Hematopoietic multipotent progenitor cell treated with erythropoietin and hydrocortisone succinate and interleukin-3 and kit ligand, for 6 days (in vitro differentiated cells): ENCODE measurements at places on chromosomes 7 and 10.

GRCh38 chr10:58967551-58968388 lies 208.7 kb upstream of the PHYHIPL start:
- no peak for DNase-seq

GRCh38 chr10:72567421-72567820 lies 58.5 kb downstream of the MICU1 start:
- DNase-seq: no peak

GRCh38 chr7:127893547-127893946 lies 137.7 kb downstream of the LRRC4 start:
- peak; percentile 42 for DNase-seq

GRCh38 chr10:133278577-133279265 lies 2.1 kb upstream of the ADAM8 start:
- peak; percentile 94 for DNase-seq

GRCh38 chr10:30188556-30189237 lies 129.3 kb upstream of the JCAD start:
- DNase-seq: no peak

- no peak for DNase-seq
Measured at GRCh38 chr10:11176746-11177145, 159.1 kb downstream of the CELF2 start.

DNA sequence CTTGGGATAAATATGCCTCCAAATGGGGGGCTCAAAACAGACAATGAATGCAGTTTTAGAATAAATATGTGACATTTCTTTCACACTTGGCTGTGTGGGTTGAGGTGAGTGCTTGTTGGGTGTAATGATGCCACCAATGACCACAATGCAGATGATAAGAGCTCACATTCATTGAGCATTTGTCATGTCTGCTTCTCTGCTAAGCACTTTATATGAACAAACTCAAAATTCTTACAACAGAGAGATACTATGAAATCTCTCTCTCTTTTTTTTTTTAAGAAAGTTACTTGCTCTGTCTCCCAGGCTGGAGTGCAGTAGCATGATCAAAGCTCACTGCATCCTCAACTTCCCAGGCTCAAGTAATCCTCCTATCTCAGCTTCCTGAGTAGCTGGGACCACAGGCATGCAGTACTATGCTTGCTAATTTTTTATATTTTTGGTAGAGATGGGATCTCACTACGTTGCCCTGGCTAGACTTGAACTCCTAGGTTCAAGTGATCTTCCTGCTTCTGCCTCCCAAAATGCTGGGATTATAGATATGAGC lies 185.4 kb downstream of the JCAD start:
- DNase-seq: no peak

GRCh38 chr10:44322137-44322536 lies 62.8 kb downstream of the CXCL12 start:
- DNase-seq: no peak

DNA sequence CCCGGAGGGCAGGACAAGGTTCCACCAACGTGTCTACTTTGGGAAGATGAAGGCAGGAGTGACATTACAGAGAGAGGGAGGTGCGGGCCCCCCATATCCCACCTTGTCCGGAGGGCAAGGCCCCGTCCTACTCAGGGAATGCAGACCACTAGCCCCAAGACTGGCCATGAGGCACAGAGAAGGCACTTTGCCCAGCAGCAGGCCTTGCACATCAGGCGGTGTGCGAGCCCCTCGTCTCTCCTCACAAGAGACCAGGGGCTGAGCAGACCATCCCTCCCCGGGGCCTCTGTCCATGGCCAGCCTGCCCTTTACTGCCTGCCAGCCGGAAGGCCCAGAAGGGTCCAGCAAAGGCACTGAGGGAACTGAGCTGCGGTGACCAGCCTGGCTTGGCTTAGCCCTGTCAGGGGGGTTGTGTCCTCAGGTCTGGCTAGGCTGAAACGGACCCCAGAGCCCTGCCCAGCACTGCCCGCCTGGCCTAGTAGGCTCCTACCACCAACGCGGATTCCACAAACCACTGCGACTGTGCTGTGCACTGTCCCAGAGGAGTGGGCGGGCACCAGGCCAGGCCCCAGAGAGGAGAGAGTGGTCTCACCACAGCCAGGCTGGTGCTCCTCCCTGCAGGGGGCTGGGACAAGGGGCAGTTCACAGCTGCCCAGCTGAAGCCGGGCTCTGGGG lies 16.7 kb downstream of the CAMK2B start:
- no peak for DNase-seq
